Uterus (tissue), 4 donors: ENCODE measurements at places on chromosomes 2 and 18. TPM values are rescaled to one million over a fixed set of nuclear protein-coding genes. Genes with fewer than 3 reads are reported as not detected.

Gene PIEZO2
- total RNA-seq: 1.8 TPM

Gene RAB31
- total RNA-seq: 25.6 TPM

Gene PROC
- 0.21 TPM for total RNA-seq

Gene CPO
- not detected for total RNA-seq

Gene FAM228A
- 3.0 TPM for total RNA-seq

Gene BOLL
- total RNA-seq: not detected

Gene ELOA2
- not detected for total RNA-seq

Gene TCF7L1
- total RNA-seq: 0.59 TPM

Gene NEB
- 0.26 TPM for total RNA-seq

GRCh38 chr2:46651363-46652099 lies 172.2 kb downstream of the TMEM247 start:
- no peak for DNase-seq

DNA sequence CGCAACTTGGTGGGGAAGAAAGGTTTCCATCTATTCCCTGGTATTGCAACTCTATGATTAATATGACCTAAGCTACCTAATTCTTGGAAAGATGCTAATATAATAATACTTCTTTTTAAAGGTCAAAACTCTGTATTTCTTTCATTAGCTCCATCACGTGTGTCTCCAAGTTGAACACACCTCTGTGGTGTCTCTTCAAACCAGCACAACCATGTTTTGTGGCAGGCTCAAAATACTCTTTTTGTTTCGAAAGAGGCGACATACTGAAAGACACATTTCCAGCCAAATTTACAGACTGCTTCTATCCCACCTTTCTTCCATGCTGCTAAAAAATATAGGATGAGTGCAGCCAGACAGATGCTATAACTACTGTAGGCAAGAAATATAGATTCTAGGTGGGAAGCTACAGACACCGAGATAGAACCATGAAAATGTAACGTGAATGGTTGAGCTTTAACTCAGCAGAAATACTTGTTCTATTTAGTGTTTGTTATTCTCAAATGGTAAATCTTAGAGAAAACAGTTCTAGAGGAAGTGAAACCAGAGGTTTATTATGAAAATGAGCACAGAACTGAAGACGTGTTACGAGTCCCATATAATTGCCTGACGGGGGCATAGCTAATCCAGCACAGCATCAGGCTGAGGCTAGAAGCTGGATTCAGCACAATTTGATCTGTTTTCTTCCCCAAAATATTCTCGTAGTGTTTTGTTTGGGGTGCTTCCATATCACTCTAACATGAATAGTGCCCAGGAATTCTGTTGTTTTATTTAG lies 991.5 kb upstream of the FANCL start:
- DNase-seq: no peak

GRCh38 chr2:233996461-233996860 lies 54.0 kb upstream of the SPP2 start:
- no peak for DNase-seq

- no peak for DNase-seq
Measured at GRCh38 chr2:53952519-53952918, 18.3 kb downstream of the PSME4 start.

- peak; percentile 55 for DNase-seq
Measured at GRCh38 chr18:45255197-45255890, 359.9 kb upstream of the SLC14A2 start.

DNA sequence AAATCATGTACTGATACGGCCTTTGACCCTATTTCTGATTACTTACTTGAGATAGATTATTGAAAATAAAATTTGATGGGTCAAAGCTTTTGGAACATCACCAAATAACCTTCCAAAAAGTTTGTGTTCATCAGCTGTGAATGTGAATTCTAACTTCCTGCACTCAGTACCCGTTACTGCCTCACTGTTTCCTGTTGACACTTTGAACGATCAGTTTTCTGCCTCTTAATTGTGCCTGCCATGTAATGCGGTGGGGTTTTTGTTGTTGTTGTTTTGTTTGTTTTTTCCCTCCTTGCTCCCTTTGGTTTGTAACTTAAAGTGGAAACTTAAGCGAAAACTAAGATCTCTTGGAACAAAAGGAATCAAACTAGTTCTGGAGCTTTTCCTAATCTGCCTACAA lies 18.9 kb downstream of the ATG16L1 start:
- no peak for DNase-seq

DNA sequence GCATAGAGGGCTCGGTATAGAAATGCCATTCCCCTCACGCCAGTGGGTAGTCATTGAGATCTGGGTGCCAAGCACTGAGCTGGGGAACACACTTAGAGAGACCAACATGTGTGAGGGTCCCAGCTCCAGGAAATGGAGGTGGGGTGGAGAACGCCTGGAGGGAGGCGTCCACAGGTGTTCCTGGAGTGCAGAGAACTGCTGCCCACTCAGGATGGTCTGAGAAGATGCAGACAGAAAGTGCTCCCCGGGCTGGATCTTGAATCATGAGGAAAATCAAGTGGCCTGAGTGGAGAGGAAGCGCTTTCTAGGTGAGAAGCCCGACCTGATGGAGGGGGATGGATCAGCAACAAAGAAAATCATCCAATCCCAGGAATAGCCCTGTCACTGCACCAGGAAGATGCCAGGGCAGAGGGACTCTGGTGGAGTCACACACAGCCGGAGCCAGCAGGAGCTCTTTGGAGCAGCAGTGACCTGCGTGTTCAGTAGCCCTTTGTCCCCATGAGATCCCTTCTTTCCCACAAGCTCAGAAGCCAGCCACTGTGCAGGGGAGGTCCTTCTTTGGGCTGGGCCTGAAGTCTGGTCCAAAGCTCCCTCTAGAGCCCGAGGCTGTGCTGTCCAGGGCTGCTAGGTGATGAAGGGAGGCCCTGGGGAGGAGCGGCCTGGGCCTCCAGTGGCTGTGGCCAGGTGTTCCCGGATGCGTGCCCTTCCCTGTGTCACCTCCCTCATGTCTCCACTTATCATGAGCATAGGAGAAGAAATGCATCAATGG lies 112.3 kb downstream of the RNF144A start:
- DNase-seq: no peak

- DNase-seq: no peak
Measured at GRCh38 chr18:10591896-10592295, 66.1 kb downstream of the NAPG start.

DNA sequence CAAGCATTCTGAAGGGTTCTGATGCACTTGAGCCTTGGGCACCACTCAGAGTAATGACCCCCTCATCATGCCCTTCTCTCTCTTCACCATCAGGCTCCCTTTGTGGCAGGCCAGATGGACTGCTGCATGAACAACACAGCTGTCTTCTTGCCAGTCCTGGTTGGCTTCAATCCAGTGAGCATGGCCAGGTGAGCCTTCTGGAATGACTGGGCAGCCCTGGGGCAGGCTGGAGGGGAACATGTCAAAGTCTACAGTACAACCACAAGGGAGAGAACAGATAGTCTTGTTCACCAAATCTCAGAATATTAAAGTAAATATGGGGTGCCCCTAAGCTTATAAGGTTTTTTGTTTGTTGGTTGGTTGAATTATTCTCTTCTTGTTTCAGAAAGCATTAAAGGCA lies 4.4 kb downstream of the GCKR start:
- no peak for DNase-seq

DNA sequence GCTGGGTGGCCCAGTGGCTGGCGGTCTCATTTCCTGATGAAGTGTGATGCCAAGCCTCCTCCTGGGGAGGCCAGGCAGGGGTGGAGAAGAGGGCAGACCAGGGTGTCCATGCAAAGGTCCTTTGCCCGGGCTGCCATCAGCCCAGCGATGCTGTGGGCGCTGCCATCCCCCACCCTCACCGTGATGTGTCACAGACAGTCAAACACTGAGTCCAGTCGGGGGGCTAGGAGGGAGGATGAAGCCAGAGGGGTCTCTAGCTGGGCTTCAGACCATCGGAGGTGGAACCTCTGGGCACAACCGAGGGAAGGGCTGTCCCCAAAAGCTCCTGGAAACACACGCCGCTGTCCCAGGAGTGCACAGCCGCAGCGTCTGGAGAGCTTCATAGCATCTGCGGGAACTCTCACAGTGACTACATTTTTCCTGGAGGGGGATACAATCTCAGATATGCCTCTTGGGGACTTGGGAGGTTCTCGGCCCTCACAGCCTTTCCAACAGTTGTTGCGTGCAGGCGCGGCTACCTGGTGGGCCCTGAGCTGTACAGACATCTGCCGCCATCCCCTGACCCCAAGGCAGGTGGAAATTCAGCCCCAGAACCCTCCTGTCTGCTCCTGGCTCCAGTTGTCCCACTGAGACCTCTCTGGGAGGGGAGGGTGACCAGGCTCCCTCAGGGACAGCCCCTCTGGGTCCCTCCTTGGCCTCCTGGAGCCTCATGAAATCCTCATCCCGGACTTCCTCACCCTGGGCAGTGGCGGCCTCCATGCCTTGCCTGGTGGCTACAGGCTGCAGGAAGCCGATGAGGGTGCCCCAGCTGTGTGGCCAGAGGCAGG lies 26.5 kb upstream of the OTOS start:
- no peak for DNase-seq

GRCh38 chr2:56230156-56230555 lies 46.4 kb downstream of the CCDC85A start:
- no peak for DNase-seq

GRCh38 chr2:64295326-64296139 lies 151.3 kb upstream of the PELI1 start:
- no peak for DNase-seq

GRCh38 chr2:101427240-101427639 lies 39.9 kb upstream of the CREG2 start:
- no peak for DNase-seq

DNA sequence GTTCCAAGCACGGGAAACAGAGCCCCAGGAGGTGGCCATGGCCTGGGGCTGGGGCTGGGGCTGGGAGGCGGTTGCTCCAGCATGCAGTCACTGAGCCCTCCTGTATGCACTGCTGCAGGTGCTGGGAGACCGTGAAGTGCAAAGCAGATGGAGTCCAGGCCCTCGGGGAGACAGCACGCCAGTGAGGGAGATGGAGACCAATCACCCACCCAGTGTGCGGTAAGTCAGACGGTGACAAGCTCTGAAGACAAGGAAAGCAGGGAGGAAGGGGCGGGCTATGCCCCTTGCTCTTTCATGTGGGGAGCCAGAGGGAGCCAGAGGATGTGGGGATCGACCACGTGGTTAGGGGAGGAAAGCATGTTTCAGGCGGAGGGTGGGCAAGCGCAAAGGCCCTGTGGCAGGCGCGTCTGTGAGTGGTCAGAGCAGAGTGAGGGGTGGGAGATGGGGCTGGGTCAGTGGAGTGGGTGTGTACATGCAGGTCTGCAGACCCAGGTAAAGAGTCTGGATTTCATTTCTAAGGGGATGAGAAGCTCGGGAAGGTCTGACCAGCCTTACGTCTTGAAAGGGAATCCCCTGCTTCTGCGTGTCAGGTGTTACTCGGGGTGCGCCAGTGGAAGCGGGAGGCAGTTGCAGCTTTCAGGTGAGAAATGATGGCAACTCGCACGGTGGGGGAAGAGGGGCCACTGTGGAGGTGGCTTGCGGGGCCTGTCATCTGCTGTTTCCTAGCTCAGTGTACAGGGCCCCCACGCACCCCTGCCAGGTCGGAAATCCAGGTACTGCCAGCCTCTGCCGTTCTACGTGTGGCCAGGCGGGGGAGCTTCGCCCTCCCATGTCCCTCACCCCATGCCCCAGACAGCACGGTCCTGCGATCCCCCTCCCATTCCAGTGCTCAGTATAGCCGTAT lies 19.4 kb downstream of the RRM2 start:
- DNase-seq: no peak

- no peak for DNase-seq
Measured at GRCh38 chr2:134586326-134586965, 132.4 kb downstream of the TMEM163 start.

DNA sequence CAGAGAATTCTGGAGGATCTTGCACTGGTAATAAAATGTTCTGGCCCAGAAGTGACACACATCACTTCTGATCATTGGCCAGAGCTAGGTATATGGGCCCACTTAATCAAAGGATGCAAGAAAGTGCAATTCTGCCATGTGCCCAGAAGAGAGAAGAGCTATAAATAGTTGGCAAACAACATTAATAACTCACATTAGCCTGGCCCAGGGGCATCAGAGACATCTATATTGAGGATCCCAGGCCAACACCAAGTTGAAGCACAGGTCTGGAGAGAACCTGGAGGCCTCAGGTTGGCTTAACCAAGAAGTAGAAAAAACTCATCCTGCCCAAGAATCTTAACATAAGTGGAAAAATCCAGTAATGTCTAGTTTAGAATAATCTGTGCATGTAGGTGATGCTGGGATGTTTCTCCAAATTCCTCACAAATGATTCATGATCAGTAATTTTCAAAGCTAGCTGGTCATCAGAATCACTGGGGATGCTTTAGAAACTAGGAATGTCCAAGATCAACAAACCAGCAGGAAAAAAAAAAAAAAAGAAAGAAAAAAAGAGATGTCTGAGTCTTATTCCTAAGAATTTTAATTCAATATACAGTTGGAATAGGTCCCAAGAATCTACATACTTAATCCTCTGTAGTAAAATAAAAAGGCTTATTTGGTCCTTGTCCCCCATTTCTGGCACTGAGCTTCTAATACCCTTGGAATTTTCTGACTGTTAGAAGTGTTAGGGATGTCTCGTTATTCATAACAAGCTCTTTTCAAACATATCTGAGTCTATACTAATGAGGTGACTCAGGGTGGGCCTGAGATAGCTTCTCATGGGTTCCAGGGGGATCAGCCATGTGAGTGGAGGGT lies 35.0 kb upstream of the EVA1A start:
- no peak for DNase-seq

DNA sequence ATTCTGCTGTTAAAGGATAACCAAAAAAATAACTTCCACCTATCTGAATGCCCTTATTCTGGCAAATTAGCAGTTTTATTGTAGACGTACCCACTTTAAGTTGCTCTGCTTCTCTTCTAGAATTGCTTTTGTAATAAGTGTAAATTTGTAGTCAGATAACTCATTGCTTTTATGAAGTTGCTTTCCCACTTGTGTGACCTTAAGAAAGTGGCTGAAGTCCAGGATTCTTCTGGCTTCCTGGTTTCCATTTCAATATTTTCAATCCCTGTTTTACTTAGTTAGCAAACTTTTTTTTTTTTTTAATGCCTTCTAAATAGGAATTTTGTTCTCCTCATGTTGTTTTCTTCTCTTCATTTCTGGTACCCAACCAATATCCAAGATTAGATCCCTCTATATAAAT lies 59.8 kb downstream of the GLS start:
- DNase-seq: no peak

- DNase-seq: no peak
Measured at GRCh38 chr2:228409493-228409892, 228.0 kb upstream of the SPHKAP start.

GRCh38 chr2:20470211-20470610 lies 23.3 kb downstream of the RHOB start:
- DNase-seq: no peak
